ENCODE measurements at places on chromosomes 16 and 17.

GRCh38 chr17:62825182-62825581, 17.1 kb upstream of the MARCHF10 start:
- peak; percentile 25 for DNase-seq

GRCh38 chr17:27544350-27545131, 86.4 kb upstream of the LGALS9 start:
- no peak for DNase-seq

- no peak for DNase-seq
These were observed 164.6 kb upstream of the ELAC2 start for GRCh38 chr17:13182450-13182849.

GRCh38 chr17:50015146-50015545, 20.1 kb upstream of the DLX3 start:
- DNase-seq: peak; percentile 13

DNA sequence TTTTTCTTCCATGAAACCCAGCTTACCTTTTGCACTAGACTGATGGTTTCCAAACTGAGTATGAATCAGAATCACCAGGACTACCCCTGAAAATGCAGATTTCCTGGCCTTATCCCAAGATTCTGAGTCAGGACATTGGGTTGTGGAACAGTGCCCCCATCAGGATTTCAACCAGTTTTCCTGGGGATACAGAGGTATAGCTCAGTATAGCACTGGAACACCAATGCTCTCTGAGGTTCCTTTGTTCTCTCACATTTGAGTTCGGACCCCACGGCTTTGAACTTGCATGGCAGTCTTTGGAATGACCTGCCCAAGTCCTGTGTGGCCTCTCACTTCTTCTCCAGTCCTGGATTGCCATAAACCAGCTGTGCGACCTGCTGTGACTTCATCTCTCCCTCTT, 12.8 kb upstream of the CCL8 start:
- DNase-seq: peak; percentile 25

GRCh38 chr17:19339341-19339815, 23.1 kb downstream of the B9D1 start:
- no peak for DNase-seq

DNA sequence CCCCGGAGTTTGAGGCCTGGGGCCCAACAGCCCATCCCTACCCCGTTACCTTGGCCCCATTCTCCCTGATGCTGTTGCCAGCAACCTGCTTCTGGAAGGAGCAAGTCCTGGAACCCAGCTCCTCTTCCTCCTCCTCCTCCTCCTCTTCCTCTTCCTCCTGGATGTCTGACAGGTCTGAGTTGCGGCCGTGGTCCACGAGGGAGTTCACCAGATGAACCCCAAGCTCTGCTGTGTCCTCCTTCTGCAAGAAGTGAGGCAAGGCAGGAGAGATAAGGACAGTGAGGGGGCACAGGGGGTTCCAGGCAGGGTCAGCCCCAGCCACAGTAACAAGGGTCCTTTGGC, 18.7 kb downstream of the TSPOAP1 start:
- peak; percentile 81 for DNase-seq

- DNase-seq: no peak
These were observed 74.9 kb downstream of the ZFHX3 start for GRCh38 chr16:72972878-72973571.

DNA sequence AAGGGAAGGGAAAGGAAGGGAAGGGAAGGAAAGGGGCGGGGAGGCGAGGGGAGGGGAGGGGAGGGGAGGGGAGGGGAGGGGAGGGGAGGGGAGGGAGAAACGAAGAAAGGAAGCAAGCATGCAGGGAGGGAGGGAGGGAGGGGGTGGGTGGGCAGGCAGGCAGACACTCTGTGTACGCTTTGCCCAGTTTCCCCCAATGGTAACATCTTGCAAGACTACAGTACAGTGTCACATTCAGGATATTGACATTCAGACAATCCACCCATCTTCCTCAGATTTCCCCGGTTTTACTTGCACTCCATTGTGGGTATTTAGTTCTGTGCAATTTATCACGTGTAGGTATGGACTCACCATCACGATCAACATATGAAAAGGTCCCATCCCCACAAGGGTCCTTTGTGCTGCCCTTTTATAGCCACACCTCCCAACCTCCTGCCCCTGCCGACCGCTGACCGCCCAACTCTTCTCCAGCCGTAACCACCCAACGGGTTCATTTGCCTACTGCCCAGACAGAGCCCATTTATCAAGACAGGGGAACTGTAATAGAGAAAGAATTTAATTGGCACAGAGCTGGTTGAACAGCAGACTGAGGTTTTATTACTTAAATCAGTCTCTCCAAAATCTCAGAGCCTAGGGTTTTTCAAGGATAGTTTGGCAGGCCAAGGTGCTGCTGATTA, 91.4 kb upstream of the FA2H start:
- no peak for DNase-seq

DNA sequence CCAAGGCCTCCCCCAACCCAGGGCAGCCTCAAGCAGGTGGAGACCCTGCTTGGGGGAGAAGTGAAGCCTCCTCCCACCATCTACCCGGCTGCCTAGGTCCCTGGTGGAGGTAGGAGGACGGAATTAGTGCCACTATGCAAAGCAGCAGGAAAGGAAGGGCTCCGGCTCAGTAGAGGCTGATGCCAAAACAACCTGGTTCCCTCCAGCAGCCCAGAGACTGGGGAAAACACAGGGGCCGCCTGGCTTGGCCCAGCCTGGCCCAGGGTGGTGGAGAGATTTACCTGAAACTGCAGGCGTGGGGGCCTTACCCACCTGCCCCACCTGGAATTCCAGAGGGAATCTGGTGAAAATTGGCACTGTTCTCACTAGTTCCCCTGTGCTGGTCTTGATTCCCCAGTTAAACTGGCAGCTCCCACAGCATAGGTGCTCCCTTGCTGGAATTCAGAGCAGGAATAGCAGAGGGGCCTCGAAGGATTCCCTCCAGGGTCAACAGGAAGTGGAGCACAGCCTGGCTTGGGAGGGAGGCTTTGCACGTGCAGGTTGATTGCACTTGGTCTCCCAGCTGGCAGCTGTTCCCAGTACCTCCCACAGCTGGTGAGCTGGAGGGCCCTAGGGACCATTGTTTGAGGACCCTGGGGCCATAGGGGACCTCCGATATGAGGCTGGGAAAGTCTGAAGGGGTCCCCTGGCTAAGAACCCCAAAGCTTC, 4.5 kb downstream of the CD79B start:
- DNase-seq: no peak
